Mammary epithelial cell (primary cell): ENCODE measurements at places on chromosomes 4 and X. TPM values are rescaled to one million over a fixed set of nuclear protein-coding genes. Genes with fewer than 3 reads are reported as not detected.

ANOS1 gene
- total RNA-seq: 0.64 and 2.0 TPM in 2 replicates

DNA sequence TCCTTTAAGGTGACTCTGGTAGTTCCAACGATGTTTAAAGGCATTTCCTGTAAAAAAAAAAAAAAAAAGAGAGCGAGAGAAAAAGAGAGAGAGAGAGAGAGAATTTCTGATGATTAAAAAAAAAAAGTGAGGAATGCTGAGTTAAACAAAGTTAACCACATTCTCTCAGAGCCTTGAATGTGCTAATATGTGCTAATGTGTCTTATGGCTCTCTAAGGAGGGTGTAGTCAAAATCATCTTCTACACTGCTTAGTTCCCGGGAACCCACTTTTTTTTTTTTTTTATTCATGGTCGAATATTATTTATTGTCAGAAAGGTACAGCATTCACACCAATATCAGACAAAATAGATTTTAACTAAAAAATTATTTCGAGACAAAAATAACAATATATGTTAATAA is 111.7 kb downstream of the SNCA start:
- no peak for DNase-seq

GRCh38 chr4:8537041-8537461 is 43.1 kb upstream of the GPR78 start:
- DNase-seq: peak; percentile 97

- DNase-seq: no peak
These were observed 620.0 kb downstream of the ANKRD50 start for GRCh38 chr4:124092541-124092984.
